ENCODE measurements at places on chromosomes 5 and 9.

DNA sequence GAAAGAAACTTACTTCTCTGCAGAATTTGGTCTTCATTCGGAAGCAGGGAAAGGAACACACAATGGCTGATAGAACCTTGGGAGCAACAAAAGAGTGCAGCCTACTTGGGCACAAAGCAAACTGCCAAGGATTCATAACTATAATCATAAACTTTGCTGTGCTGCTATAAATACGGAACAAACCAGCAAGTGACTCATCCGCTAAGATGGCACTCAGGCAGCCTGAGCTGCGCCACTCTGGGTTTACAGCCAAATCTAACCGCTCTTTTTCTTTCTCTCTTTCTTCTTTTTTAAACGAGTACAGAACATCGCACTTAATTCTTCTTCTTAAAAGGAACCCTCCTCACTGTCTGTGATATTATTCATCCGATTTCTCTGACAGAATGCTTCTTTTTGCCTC lies 81.1 kb downstream of the PTPN3 start:
- no peak for DNase-seq

GRCh38 chr9:21096901-21097255 lies 19.1 kb upstream of the IFNB1 start:
- DNase-seq: no peak

DNA sequence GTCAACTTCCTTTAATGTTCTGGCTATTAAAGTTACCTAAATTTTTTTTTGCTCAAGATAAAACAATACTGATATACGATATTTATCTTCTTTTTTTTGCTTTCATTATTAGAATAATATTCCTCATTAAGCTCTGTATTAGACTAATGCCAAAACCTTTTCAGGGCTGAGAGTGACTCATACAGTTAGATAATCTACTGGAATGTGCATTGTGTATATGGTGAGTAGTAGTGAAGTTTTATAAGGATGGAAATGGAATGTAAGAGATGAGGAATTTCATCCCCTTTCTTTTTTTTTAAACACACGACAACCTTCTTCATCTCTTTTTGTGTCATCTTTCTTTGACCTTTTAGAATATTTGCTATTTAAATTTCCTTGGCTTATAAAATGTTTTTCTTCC lies 268.6 kb downstream of the ISL1 start:
- DNase-seq: no peak

GRCh38 chr5:59246145-59246869 lies 647.2 kb downstream of the PDE4D start:
- no peak for DNase-seq

GRCh38 chr5:35789732-35790456 lies 66.8 kb upstream of the IL7R start:
- no peak for DNase-seq

DNA sequence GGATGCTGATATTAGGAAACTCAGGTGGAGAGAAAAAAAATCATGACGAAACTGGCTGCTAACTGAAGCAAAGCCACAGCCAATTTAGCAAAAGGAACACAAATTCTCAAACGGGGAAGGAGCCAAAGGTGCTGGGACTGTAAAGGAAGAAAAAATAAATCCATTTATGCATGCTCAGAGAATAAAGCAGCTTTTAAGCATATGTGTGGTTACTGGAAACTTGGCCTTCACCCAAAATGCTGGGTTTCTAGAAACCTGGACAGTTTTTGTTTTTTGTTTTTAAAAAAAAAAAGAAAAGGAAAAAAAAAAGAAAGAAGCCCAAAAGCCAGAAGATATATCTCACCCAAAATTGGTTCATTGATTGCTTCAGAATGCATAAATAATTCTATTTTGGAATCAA lies 8.0 kb downstream of the WHRN start:
- DNase-seq: no peak

Measured in stimulated activated CD8-positive, alpha-beta memory T cell treated with anti-CD3 and anti-CD28 coated beads, Interleukin-4, amount 100 ng/mL, for 4 hours (primary cell).